ENCODE measurements at places on chromosomes 6 and 20. TPM values are rescaled to one million over a fixed set of nuclear protein-coding genes. Genes with fewer than 3 reads are reported as not detected.

The KHDRBS2 gene
- total RNA-seq: not detected

The CFAP206 gene
- total RNA-seq: not detected

DNA sequence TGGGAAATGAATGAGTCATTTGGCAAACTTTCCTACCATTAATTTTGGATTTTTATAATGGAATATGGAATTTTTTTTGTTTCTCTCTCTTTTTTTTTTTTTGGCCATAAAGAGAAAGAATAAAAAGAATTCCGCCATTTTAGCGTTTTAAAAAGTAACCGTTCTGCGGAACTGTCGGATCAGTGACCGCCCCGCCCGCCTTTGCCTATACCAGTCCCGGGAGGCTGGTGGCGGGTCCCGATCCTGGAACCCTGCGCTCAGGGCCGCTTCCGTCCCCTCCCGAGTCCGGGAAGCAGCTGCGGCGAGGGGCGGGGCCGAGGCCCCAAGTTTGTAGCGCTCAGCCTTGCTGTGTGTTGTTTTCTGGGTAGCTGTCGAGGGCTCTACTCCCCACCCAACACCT is 609 bp downstream of the L3MBTL1 start:
- H3K27me3 ChIP-seq: peaks cover 36% of the 10 kb centered on the region
- no peak overlapping the region for H3K27ac ChIP-seq
- no peak for DNase-seq
- H3K36me3 ChIP-seq: no peaks in the 10 kb centered on the region
- H3K4me1 ChIP-seq: peaks cover 8% of the 10 kb centered on the region
- peak overlapping the region; percentile 62 for H3K4me3 ChIP-seq

The UST gene
- total RNA-seq: 0.16 TPM

GRCh38 chr6:135791441-135791840 is 60.1 kb upstream of the PDE7B start:
- no peak overlapping the region for H3K27ac ChIP-seq
- H3K4me3 ChIP-seq: no peak overlapping the region
- no peak for DNase-seq
- no peaks in the 10 kb centered on the region for H3K36me3 ChIP-seq
- no peaks in the 10 kb centered on the region for H3K27me3 ChIP-seq
- H3K4me1 ChIP-seq: no peaks in the 10 kb centered on the region

The EPHA7 gene
- not detected for total RNA-seq

The SLC44A4 gene
- total RNA-seq: not detected

- H3K4me1 ChIP-seq: no peaks in the 10 kb centered on the region
- DNase-seq: no peak
- no peak overlapping the region for H3K27ac ChIP-seq
- no peaks in the 10 kb centered on the region for H3K36me3 ChIP-seq
- peaks cover 16% of the 10 kb centered on the region for H3K27me3 ChIP-seq
Observed at GRCh38 chr6:79134699-79135474, 56.8 kb upstream of the PHIP start.

- H3K36me3 ChIP-seq: no peaks in the 10 kb centered on the region
- H3K27ac ChIP-seq: no peak overlapping the region
- no peaks in the 10 kb centered on the region for H3K4me1 ChIP-seq
- DNase-seq: no peak
Observed at GRCh38 chr6:160337301-160337700, 10.9 kb upstream of the SLC22A3 start.

- peaks cover 9% of the 10 kb centered on the region for H3K4me1 ChIP-seq
- peaks cover 2% of the 10 kb centered on the region for H3K27me3 ChIP-seq
- no peak for DNase-seq
- H3K27ac ChIP-seq: no peak overlapping the region
Observed at GRCh38 chr20:37277253-37277593, 12.2 kb upstream of the MANBAL start.

GRCh38 chr6:159693894-159694545 is 979 bp upstream of the SOD2 start:
- peaks cover 16% of the 10 kb centered on the region for H3K36me3 ChIP-seq
- H3K27me3 ChIP-seq: no peaks in the 10 kb centered on the region
- H3K27ac ChIP-seq: peak overlapping the region; percentile 92
- H3K4me1 ChIP-seq: peaks cover 32% of the 10 kb centered on the region
- peak; percentile 46 for DNase-seq
- peak overlapping the region; percentile 85 for H3K4me3 ChIP-seq

- H3K27me3 ChIP-seq: peaks cover 16% of the 10 kb centered on the region
- peak overlapping the region; percentile 68 for H3K4me3 ChIP-seq
- DNase-seq: peak; percentile 65
- H3K36me3 ChIP-seq: peaks cover 20% of the 10 kb centered on the region
- peak overlapping the region; percentile 84 for H3K27ac ChIP-seq
Observed at GRCh38 chr6:166411721-166412151, 29.0 kb upstream of the MPC1 start.

The VSX1 gene
- not detected for total RNA-seq

The LBP gene
- not detected for total RNA-seq

GRCh38 chr6:93083337-93084230 is 335.8 kb downstream of the EPHA7 start:
- H3K4me3 ChIP-seq: no peak overlapping the region
- H3K4me1 ChIP-seq: no peaks in the 10 kb centered on the region
- no peaks in the 10 kb centered on the region for H3K27me3 ChIP-seq
- no peak overlapping the region for H3K27ac ChIP-seq
- no peak for DNase-seq
- no peaks in the 10 kb centered on the region for H3K36me3 ChIP-seq

- H3K4me1 ChIP-seq: peaks cover 65% of the 10 kb centered on the region
- H3K36me3 ChIP-seq: peaks cover 54% of the 10 kb centered on the region
- H3K4me3 ChIP-seq: peak overlapping the region; percentile 86
- DNase-seq: no peak
- H3K27ac ChIP-seq: peak overlapping the region; percentile 94
- no peaks in the 10 kb centered on the region for H3K27me3 ChIP-seq
Observed at GRCh38 chr6:393391-394221, 2.1 kb downstream of the IRF4 start.

DNA sequence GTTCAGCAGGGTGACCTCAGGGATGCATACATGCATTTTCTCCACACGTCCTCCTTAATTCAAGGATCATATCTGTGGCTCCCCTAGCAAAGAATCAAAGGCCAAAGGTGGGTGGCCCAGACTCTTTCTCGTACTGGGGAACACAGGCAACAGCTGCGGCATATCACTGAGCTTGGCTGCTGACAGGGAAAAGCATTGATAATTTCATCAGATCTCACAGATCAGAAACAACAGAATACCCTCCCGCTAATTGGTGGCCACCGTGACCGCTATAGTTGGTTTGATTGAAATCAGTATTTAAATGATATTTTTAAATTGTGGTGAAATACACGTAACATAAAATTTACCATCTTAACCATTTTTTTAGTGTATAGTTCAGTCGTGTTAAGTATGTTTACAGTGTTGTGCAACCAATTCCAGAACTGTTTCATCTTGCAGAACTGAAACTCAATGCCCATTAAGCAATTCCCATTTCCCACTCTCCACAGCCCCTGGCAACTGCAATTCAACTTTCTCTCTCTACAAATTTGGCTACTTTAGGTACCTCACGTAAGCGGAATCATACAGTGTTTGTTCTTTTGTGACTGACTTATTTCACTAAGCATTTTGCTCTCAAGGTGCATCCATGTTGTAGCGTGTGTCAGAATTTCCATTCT is 74.7 kb upstream of the TMEM170B start:
- peaks cover 25% of the 10 kb centered on the region for H3K4me1 ChIP-seq
- no peaks in the 10 kb centered on the region for H3K36me3 ChIP-seq
- H3K27ac ChIP-seq: no peak overlapping the region
- no peak for DNase-seq
- H3K27me3 ChIP-seq: no peaks in the 10 kb centered on the region
- no peak overlapping the region for H3K4me3 ChIP-seq

The SLC17A1 gene
- not detected for total RNA-seq

DNA sequence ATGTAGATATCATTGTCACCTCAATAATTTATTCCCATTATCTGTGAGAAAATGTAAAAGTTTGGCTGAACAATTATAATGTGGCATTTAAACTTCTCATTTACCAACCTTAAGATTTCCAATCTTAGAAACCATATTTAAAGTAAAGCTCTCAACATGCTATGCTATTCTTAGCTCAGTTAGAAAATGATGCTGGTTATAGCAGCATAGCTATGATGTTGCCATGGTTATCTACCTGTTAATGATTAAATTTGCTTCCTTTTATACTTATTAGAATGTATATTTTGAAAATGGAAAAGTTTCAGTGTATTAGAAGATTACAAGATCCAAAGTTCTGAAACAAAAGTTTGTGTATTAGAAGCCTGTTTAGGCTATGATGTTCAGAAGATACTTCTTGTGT is 110.1 kb downstream of the GPR63 start:
- no peak overlapping the region for H3K27ac ChIP-seq
- DNase-seq: no peak
- no peaks in the 10 kb centered on the region for H3K36me3 ChIP-seq
- no peaks in the 10 kb centered on the region for H3K4me1 ChIP-seq

The ARFGAP1 gene
- total RNA-seq: 75.6 TPM

DNA sequence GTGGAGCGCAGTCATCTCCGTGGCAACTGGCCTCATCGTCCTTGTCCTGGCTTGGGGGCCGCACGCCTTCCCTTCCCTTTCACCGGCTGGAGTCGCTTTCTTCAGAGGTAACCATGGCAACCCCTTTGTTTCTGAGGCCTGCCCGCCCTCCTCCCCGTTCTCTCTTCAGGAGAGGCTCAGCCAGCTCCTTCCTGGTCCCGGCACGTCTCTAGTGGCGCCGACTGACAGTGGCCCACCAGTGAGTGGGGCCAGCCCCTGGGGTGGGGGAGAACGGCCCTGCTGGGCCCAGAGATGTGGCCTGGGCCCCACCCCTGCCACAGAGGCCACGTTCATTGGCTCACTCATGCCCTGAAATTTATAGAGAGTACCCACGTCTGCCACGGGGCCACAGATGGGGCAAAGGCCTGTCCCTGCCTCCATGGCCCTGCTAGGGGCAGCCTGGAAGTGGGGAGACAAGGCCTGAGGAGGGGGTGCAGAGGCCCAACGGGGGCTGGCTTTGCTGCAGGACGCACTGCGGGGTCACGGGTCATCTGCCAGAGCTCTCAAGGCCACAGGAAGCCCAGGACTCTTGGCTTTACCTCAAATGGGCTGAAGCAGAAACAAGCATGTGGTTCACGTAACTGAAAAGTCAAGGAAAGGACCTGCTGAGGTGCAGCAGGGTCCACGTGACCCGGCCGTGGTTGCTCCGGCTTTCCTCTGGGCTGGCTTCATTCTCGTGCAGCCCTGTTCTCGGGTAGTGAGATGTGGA is 1.4 kb upstream of the OSBPL2 start:
- H3K27ac ChIP-seq: no peak overlapping the region
- peaks cover 31% of the 10 kb centered on the region for H3K4me1 ChIP-seq
- peaks cover 4% of the 10 kb centered on the region for H3K36me3 ChIP-seq
- DNase-seq: no peak
- H3K4me3 ChIP-seq: no peak overlapping the region

All from activated CD8-positive, alpha-beta T cell treated with anti-CD3 and anti-CD28 coated beads, Interleukin-2, amount 10 ng/mL, durations not matched to agents 7 days and 5 days (primary cell).